Nephron progenitor cell (in vitro differentiated cells): ENCODE measurements at places on chromosomes 3 and 15.

- no peak for DNase-seq
Measured at GRCh38 chr3:60140160-60140559, 1090.3 kb upstream of the CFAP20DC start.

DNA sequence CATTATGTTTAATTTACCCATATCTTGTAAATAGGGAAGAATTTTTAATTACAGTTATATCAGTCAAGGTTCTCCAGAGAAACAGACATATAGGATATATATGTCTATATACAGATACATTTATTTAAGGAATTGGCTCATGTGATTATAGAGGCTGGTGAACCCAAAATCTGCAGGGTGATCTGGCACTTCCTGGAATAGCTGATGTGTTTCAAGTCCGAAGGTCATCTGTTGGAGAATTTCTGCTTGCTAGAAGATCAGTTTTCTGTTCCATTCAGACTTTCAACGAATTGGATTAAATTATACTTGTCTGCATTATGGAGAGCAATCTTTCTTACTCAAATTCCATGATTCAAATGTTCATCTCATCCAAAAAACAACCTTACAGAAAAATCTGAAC, 694.6 kb upstream of the DPPA4 start:
- no peak for DNase-seq

DNA sequence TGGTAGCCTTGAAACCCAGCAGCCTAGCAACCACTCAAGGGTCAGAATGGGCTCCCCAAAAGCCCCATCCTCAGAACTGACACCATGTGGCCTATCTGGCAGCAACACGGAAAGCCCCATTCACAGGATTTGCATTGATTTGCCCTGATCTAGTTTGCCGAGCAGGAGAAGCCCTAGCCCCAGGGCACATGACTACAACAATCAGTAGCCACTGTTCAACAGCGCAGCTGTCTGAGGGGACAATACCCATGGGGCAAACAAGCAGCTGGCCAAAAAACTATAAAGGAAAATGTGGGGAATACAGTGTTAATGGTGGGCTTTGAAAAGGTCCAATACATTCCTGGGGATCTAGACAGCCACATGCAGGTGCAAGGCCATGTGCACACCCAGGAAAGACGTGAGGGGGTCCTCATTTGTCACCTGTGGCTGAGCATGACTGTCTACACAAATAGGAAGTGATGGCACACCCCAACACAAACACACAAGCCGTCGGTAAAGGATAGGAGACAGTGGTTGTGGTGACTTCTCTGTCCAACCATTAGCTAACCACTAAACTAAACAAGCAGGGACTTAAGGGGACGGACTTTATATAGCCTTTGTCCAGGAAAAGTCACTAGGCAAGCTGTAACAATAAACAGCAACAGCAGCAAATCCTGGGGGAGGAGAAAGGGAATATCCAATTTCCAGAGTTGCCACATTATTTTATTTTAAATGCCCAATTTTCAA, 113.7 kb downstream of the LRIG1 start:
- DNase-seq = no peak

- no peak for DNase-seq
Measured at GRCh38 chr3:5488771-5489170, 301.3 kb downstream of the EDEM1 start.

DNA sequence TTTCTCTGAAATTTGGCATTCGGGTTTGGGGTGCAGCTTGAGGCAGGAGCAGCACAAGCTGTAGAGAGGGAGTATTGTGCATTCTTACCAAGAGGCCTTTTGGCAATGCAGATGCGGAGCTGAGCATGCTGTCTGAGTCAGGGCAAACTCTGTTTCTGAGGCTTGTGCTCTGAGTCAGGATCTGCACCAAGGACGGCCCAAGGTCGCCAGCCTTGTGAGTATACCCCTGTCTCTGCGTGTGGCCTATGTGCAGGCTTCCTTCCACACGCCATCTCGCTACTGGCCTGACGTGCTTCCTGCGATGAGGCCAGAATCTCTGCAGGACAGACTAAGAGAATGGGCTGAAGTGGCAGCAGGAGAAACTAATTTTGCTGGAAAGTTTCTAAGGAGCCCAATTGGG, 83.8 kb upstream of the ROPN1 start:
- no peak for DNase-seq

DNA sequence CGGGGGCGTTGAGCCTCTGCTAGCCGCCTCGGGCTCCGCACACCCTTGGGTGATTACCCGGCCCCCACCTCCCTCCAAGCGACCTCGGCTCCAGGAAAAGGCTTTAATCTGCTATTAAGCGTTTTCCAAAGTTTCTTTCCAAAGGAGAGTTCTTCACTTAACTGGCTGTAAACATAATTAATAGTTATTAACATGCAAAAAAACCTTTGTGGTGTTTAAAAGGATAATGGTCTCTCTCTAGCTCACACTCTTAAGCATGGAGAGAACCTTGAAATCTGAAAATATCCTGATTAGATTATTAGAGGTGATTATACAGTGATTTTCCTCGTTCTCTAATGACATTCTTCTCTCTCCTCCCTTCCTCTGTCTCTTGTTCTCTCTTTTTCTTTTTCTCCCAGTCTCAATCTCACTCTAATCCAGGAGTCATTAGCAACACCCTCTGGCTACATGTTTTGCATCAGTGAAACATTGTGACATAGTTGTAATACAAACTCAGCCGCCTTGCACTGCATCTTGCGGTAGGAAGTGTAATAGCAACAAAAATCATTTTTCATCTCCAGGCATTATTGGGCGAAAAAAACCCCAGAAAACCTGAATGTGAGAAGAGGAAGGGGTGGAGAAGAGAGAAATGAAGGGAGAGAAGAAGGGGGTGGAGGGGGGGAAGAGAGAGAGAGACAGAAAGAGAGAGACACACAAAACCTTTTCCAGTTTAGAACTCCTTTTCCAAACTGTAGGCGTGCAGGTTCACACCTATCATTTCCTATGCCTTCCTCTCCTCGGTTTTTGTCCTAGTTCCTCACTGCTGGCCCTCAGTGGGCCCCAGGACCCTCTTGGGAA, 24.4 kb downstream of the NR2F2 start:
- no peak for DNase-seq

DNA sequence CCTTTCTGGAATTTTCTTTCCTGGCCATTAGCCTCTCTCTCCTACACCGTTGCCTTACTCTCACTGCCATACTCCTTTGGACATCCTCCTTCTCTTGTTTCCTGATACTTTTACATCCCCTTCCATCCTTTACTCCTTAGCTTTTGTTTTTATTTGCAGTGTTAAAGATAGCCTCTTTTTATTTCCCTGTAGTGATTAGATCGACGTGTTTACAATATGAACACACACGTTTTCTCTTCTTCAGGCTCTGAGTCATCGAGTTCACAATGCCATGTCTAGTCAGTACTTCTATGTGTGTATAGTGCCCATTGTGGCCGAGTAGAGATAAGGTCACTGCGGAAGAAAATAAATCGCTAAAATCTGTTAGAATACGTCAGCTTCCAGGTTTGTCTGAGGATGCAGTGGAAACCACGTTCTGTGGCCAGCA, 208.5 kb downstream of the LPP start:
- no peak for DNase-seq

GRCh38 chr3:101996832-101997231, 147.5 kb downstream of the NFKBIZ start:
- DNase-seq = no peak

DNA sequence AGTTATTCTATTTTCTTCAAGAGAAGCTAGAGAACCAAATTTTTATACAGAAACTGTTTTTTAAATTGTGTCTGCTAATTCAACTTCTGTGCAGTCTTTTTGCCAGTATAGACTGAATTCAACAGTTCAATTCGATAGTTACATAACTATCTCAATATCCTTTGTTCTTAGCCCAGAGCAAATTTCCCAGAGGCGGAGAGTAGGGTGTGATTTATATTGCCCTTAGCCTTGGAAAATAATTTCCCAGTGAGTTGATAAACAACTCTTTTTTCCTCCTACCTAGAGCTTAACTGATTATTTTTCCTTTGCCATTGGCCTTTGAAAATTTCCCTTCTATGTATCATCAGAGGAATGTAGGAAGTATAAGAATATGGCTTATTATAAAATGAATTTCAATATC, 420.5 kb downstream of the NSUN3 start:
- DNase-seq = no peak

DNA sequence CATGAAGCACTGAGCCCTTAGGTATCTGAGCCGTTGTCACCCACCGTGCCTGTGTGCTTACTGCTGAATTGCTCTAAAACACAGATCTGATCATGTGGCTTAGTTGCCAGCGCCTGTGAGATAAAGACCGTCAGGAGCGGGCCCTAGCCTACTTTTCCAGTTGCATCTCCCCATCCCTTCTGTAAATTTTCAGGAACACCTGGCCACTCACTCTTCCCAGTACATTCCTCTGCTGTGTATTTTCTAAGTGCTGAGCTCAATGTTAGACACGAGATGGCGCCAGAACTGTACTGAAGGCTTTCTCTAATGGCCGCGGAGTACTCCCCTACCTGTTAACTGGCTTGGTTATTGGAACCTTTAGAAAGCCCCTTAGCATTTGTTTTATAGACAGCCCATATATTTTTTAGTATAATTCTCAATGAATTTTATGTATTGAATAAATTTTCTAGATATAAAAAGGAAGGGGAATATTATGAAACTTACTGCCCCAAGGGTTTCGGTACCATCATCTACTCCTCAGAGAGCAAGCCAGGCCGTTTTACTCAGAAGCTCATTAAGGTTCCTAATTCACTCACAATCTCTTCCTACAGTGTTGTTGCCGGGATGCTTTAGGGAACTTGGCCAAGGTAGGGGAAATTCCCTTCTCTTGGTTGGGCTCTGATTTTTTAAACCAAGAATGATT, 16.7 kb upstream of the WNT7A start:
- peak; percentile 51 for DNase-seq

- DNase-seq = no peak
Measured at GRCh38 chr3:118272991-118273390, 761.7 kb downstream of the IGSF11 start.

- DNase-seq = no peak
Measured at GRCh38 chr3:5267252-5267651, 79.7 kb downstream of the EDEM1 start.

GRCh38 chr15:38843736-38844590, 279.3 kb upstream of the RASGRP1 start:
- DNase-seq = no peak

GRCh38 chr3:66463730-66464511, 36.9 kb downstream of the LRIG1 start:
- no peak for DNase-seq

DNA sequence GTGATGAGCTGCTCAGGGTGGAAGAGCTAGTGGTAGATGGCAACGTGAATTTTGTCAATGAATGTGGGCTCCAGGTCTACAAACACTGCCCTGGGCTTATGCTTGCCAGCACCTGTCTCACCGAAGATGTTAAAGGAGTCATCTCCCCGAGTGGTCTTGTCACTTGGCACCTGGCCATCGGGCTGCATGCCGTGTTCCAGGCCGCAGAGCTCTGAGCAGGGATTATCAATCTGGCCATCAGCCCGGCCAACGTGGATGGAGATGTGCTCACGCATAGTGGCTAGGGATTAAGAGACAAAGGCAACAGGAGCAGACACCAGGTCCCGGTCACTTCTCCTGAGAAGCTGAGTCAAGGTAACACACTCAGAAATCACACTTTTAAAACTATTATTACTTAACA, 54.8 kb upstream of the ACTC1 start:
- DNase-seq = no peak

DNA sequence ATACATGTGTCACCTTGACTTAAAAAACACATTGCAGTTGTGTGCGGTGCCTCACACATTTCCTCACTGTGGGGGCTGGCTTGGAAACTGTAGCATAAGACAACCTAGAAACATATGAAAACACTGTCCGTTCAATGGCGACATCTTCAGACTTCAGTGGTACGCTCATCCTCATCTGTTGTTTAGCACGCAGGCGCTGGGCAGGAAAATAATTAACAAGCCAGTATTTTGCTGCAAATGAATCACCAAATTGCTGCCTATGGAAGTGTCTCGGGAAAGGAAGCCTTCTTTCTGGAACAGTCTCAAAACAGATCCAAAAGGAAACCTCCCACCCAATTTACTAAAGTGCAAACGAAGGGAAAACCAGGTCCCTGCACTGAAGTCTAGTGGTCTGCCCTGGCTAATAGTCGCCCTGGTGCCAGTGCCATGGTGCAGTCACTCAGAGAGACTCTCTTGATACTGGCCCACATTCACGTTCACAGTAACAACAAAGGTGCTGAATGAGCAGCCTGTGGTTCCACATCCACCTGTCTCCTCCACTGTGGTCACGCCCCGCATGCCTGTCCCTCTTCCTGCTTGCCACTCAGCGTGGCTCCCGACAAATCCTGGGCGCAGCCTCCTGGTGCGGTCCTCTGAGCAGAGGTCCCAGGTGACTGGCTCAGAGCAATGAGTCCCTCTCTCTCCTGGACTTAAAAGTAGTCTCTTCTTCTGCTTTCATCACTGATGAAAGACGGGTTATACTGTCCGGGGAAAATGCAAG, 35.6 kb upstream of the MUC13 start:
- DNase-seq = no peak

DNA sequence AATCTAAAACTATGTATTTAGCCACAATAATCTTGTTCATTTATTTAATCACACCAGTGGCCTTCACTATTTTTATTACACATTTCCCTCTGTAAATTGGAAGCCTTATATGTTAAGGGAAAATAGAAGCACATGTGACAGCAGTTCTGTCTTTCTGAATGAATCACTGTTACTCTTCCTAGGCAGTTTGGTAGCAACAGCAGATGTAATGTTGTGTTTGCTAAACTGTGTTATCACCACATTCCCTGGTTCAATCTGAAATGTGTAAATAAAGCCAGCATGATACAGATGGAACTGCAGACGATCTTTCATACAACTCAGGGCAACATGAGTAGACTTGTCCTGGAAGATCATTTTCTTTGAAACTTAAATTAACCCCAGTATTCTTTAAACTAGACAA, 220.1 kb downstream of the MCTP2 start:
- no peak for DNase-seq

GRCh38 chr3:141505166-141505565, 18.3 kb downstream of the RASA2 start:
- no peak for DNase-seq

GRCh38 chr3:79140708-79141107, 627.1 kb downstream of the ROBO1 start:
- no peak for DNase-seq

GRCh38 chr3:18189282-18190050, 235.7 kb downstream of the SATB1 start:
- DNase-seq = no peak

- DNase-seq = peak; percentile 43
Measured at GRCh38 chr15:40891810-40892446, 2.3 kb upstream of the VPS18 start.

DNA sequence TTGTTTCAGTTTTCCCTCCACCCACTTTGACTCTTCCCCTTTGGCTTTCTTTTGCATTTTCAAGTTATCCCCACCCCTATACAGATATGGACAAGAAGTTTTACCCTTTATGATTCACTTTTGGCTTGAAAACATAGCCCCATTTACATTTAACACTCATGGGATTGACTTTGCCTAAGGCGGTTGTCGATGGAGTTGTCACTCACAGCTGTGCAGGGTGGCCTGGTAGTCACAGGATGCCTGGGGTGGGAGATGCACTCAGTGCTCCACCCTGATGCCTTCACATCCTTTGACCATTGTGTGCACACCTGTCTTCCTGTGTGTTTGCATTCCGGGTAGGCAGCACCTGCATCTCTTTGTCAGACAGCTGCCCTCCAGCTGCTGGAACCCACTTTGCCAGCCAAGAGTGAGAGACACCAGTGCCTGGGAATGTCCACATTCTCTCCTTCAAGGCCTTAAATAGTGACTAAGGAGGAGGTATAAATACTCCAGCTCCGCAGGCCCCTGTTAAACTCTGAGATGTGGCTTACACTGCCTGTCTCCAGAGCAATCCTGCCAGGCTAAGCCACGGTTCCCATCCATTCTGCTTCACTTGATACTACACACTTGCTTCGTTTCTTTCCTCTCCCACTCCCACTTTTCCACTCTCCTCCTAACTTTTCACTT, 191.5 kb upstream of the SLC24A5 start:
- no peak for DNase-seq
